ENCODE measurements at places on chromosomes 4 and X.

- no peak for DNase-seq
Measured at GRCh38 chr4:158850800-158851644, 82.2 kb downstream of the FNIP2 start.

DNA sequence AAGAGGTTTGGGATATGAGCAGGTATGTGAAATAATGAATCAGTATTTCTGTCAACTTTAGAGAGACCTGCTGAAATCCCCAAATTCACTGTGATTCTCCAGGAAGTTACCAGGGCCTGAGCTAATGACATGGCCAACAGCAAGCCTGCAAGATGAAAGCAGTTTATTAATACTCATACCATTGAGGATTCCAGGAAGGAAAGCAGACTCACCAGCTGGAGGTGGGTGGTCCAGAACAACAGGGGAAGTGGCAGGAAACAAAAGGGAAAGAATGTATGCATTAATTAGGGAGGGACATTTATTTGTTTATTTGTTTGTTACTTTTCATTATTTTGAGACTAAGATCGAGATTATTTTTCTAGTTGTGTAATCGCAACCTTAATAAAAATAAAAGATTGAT is 196.6 kb upstream of the AGA start:
- DNase-seq = no peak

- DNase-seq = no peak
Measured at GRCh38 chr4:76779740-76780459, 118.0 kb downstream of the SOWAHB start.

- DNase-seq = no peak
Measured at GRCh38 chr4:53321151-53321983, 44.5 kb downstream of the SCFD2 start.

DNA sequence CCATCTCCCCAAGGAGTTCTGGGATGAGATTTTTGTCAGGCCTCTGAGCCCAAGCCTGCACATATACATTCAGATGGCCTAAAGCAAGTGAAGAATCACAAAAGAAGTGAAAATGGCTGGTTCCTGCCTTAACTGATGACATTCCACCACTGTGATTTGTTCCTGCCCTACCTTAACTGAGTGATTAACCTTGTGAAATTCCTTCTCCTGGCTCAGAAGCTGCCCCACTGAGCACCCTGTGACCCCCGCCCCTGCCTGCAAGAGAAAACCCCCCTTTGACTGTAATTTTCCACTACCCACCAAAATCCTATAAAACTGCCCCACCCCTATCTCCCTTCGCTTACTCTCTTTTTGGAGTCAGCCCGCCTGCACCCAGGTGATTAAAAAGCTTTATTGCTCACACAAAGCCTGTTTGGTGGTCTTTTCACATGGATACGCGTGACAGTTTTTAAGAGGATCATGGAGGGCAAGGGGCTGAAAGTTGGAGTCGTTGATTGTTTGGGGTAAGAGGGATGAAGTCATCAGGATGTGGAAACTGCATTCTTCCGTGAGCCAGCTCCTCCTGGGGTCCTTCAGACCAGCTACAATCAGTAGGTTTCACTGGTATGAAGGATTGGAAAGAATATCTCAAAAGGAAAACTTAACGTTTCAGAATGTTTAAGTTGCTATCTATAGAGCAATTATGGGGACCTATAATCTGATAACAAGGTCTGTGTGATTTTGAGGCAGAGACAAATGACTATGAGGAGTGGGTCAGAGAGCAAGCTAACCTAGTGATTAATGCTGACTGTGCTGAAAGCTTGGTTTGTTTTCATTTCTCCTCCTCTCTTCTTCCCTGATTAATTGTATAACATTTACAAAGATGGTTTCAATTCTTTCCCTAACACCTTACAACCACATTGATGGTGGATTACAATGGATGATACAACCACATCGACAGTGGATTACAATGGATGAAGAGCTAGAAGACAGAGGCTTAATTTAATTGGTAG is 28.6 kb upstream of the MAGEA11 start:
- DNase-seq = no peak

- DNase-seq = no peak
Measured at GRCh38 chr4:54539500-54540029, 118.2 kb upstream of the KIT start.

- no peak for DNase-seq
Measured at GRCh38 chrX:152872522-152872921, 25.3 kb upstream of the ZNF185 start.

- no peak for DNase-seq
Measured at GRCh38 chr4:78638337-78639172, 87.0 kb downstream of the ANXA3 start.

DNA sequence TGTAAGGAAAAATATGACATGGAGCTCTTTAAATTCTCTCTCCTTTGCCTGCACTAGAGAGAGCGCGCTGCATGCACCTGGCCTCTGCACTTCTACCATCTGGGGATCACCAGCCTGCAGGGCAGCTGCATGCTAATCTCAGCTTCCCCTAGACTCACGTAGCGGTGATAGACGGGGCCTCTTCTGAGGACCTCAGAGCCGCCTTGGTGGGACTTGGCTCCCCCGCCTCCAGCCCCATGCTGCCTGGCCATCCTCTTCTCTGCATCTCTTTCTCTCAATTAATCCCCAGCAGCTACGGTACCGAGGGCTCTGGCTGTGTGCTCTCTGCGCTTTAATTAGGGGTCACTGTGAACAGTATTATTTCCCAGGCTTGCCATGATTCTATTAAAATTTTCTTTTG is 52.8 kb upstream of the PSAPL1 start:
- no peak for DNase-seq

DNA sequence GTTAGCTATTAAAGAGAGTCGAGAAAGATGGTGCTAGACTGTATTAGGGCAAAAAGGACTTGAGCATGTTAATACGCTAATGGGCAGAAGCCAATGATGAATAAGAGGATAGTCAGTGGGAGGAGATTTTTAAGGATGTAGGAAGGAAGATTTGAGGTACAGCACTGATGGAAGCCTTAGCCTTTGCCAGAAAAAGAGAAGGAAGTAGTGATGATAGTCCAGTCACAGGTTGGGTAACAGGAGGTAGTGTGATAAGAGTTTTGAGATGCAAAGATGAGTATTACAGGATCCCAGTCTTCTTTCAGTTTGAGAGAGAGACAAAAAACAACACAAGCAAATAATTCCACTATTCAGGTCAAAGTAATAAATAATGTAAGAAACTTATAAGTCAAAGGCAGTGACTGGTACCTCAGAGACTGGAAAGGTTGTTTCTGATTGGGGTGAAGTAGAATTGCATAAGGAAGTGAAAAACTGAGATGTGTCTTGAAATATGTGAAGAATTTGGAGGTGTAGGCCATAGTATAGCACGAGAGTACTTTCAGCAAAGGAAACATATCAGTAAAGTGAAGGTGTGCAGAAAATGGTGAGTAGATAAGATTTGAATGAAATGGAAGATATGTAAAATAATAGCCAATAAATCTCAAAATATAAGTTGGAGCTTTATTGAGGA is 22.1 kb upstream of the NDNF start:
- no peak for DNase-seq

Data from CD4-positive, alpha-beta T cell treated with Interleukin-6 at 100 ng/mL for 8 hours (primary cell).